ENCODE measurements at places on chromosomes 2 and 18.

GRCh38 chr2:169107645-169108044, 38.3 kb downstream of the DHRS9 start:
- peak; percentile 2 for DNase-seq

DNA sequence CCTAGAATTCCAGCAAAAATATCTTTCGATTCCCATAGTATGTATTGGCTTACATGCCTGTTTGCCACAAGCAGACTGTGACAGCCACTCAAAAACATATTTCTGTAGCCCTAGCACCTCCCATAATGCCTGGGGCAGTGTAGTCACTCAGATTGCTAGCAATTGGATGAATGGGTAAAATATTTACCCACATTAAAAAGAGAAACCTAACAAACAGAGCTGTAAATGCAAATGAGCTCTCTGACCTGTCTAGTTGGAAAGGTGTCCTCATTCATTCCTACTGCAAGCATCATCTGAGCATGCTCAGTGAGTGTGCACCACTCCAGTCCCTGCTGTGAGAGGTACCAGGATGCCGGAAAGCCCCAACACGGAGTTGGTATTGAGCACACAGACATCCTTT, 234.0 kb upstream of the RAB12 start:
- no peak for DNase-seq

- DNase-seq, result no peak
These were observed 16.6 kb upstream of the APCDD1 start for GRCh38 chr18:10437837-10438236.

- DNase-seq, result no peak
These were observed 44.8 kb downstream of the CHMP3 start for GRCh38 chr2:86518481-86518880.

GRCh38 chr2:12755384-12755783, 38.6 kb downstream of the TRIB2 start:
- DNase-seq, result no peak

DNA sequence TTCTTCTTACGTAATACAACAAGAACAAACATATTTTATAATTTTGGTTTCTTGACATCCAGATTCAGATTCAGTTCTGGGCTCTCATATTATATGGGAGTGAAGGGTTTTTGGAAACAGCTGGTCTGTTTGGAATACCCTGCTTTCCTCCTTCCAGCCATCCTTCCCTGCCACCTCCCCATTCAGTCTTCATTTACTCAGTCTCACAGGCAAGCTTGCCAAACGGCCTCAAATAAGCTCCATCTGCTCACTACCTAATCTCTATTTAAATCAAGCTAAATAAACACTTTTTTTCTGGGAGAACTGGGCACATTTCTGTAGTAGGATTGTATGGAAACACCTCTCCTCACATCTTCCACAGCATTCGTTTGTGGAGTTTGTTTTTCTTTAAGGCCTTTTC, 147.5 kb downstream of the RND3 start:
- no peak for DNase-seq

DNA sequence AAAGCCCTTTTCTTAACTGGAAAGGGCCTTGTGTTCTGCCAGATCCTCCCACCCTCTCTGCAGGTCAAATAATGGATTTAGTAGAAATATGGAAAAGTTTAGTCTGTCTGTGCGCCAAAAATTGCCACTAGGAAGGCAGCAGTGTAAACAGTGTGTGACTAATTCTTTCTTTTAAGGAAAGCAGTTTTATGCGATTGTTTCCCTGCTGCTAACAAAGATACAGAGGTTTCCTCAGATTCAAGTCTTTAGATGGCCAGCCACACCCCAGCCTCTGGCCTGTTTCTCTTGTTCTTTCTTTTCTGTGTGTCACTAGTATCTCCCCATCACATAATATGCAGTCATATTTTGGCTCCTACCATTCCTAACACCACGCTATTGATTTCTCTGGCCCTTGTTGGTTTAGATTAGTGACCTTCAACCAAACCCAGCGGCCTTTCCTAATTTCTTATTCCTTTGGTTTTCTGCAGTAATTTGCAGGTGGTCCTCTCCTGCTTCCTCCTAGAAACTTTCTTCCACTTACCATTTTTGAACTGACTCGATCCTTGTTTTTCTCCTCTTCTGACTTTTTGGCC, 157.4 kb downstream of the LTBP1 start:
- DNase-seq, result no peak
